ENCODE measurements at places on chromosomes 1 and 21. TPM values are rescaled to one million over a fixed set of nuclear protein-coding genes. Genes with fewer than 3 reads are reported as not detected.

Gene TNNT2
- total RNA-seq: not detected

Gene L1TD1
- total RNA-seq: not detected

Gene WDR26
- total RNA-seq: 81.0 TPM

Gene TUT4
- 57.6 TPM for total RNA-seq

Gene FGR
- total RNA-seq: 0.21 TPM

Gene GJA5
- total RNA-seq: not detected

Gene LDLRAD2
- total RNA-seq: not detected

Gene CRYAA
- not detected for total RNA-seq

Gene RGS16
- total RNA-seq: 94.3 TPM

Gene LCE2B
- not detected for total RNA-seq

Gene GSTM3
- total RNA-seq: 12.4 TPM
